Hematopoietic multipotent progenitor cell treated with erythropoietin and hydrocortisone succinate and interleukin-3 and kit ligand, for 8 days (in vitro differentiated cells): ENCODE measurements at places on chromosomes 11 and 22.

GRCh38 chr11:75264356-75264755 lies 23.8 kb downstream of the TPBGL start:
- no peak for DNase-seq

- DNase-seq: no peak
Measured at GRCh38 chr11:110366291-110366690, 63.5 kb upstream of the FDX1 start.

GRCh38 chr11:118290923-118291322 lies 13.6 kb upstream of the CD3E start:
- peak; percentile 25 for DNase-seq

- no peak for DNase-seq
Measured at GRCh38 chr22:24977370-24978221, 25.1 kb downstream of the KIAA1671 start.

GRCh38 chr22:39457556-39458443 lies 988 bp downstream of the MGAT3 start:
- no peak for DNase-seq

GRCh38 chr22:46436595-46437175 lies 100.7 kb downstream of the CELSR1 start:
- no peak for DNase-seq

DNA sequence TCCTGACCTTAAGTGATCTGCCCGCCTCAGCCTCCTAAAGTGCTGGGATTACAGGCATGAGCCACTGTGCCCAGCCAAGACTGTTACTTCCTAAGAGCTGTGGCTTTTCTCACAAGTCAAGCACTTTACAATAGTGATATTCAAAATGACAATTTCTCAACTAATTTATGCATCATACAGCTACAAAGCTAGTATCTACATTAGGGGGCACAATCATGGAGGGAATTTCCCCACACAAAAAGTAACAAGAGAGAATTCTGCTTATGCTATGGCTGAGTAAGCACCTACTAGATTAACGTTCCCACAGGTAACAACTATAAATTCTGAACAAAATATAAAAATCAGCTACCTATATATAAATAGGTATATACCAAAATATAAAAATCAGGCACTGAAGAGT lies 72.7 kb downstream of the SBF2 start:
- no peak for DNase-seq

DNA sequence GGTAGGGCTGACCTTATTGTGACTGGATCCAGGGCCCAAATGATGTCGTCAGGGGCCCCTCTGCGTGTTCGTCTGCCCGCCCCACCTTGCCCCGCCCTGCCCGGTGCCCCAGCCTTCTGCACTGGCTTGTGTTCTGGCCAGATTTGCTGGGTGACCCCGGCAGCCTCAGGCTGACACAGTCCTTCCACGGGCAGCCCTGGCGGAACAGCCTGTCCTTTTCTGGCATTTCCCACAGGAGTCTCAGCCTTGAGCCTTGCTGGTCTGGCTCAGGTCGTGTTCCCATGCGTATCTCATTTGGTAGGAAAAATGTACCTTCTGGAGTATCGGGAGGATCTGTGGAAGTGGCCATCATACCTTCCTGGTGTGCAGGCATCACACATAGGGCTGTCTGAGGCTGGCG lies 31.0 kb downstream of the IGHMBP2 start:
- DNase-seq: no peak

GRCh38 chr11:72114570-72114969 lies 2.1 kb upstream of the ANAPC15 start:
- no peak for DNase-seq

GRCh38 chr11:113596658-113597057 lies 109.5 kb downstream of the TMPRSS5 start:
- no peak for DNase-seq
